Anterior cingulate cortex (tissue), 58 donors: ENCODE measurements at places on chromosomes 12 and 14.

DNA sequence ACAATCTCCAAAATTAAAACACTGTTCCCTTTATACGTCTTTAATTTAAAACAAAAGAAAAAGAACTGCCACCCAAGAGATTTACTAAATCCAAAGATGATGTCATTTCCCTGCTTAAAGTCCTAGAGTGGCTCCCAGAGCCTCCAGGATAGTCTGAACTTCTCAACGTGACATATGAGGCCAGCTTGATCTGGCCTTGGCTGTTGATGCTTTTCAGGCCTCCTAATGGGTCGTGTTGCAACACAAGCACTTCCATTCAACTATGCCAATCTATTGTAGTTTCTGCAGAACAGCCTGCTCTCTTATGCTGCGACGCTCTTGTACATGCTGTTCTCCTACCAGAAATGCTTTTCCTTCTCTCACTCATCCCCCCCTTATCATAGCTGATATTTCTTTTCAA is 35.7 kb downstream of the LGR5 start:
- DNase-seq, result no peak

GRCh38 chr12:44053549-44054127 is 217.8 kb downstream of the TMEM117 start:
- DNase-seq, result no peak

- no peak for DNase-seq
Measured at GRCh38 chr14:57382283-57382682, 8.1 kb upstream of the NAA30 start.

DNA sequence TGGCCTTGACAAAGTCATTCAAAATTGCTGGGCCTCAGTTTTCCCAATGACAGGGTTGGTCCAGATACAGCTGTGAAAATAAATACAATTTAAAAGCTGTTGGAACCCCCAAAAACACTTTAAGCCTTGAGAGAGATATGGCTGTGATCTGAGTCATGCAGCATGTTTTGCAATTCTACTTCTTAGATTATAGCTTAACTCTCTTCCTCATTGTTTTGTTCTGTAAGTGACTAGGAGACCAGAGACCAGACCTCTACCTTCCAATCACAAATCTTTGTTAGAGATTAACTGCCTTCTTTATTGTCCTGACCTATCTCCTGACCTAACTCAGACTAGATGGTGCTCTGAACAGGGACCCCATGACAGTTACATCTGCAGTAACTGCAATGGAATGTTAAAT is 198.1 kb downstream of the STXBP6 start:
- no peak for DNase-seq

GRCh38 chr12:67630373-67631088 is 18.0 kb upstream of the DYRK2 start:
- peak; percentile 2 for DNase-seq

- DNase-seq, result no peak
Measured at GRCh38 chr12:50566066-50566465, 61.3 kb downstream of the DIP2B start.

GRCh38 chr14:74733221-74733620 is 20.3 kb downstream of the FCF1 start:
- no peak for DNase-seq

- no peak for DNase-seq
Measured at GRCh38 chr12:108442067-108442466, 73.0 kb upstream of the FICD start.

- DNase-seq, result no peak
Measured at GRCh38 chr12:57112492-57113294, 1.5 kb upstream of the STAT6 start.

DNA sequence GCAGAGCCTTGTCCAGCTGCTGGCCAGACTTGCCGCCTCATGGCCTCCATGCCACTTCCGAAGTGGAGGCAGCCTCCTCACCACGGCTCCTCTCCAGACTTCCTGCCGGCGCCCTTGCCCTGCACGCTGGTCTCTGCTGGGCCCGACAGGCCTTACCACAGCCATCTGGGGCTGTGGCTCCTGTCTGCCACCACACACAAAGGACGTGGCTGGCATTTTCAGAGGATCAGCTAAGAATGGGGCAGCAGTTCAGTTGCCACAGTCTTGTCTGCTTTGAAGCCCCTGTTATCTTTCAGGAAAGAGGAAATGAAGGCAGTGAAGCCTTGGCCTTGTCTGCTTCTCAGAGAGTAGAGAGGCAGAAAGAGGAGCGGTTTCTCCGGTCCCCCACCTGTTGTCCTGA is 178.0 kb upstream of the FKBP4 start:
- DNase-seq, result no peak

- no peak for DNase-seq
Measured at GRCh38 chr14:103056322-103057027, 874 bp downstream of the CDC42BPB start.

- DNase-seq, result no peak
Measured at GRCh38 chr14:99822800-99823455, 29.7 kb downstream of the EML1 start.

GRCh38 chr12:53961025-53961761 is 6.5 kb downstream of the HOXC12 start:
- DNase-seq, result no peak

DNA sequence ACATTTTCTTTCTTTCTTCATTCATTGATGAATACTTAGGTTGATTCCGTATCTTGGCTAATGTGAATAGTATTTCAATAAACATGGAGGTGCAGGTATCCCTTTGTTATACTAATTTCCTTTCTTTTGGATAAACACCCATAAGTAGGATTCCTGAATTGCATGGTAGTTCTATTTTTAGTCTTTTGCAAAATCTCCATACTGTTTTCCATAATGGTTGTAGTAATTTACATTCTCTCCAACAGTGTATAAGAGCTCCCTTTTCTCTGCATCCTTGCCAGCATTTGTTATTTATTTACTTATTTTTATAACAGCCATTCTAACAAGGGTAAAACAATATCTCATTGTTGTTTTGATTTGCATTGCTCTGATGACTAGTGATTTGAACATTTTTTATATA is 36.6 kb downstream of the PIK3C2G start:
- DNase-seq, result no peak

DNA sequence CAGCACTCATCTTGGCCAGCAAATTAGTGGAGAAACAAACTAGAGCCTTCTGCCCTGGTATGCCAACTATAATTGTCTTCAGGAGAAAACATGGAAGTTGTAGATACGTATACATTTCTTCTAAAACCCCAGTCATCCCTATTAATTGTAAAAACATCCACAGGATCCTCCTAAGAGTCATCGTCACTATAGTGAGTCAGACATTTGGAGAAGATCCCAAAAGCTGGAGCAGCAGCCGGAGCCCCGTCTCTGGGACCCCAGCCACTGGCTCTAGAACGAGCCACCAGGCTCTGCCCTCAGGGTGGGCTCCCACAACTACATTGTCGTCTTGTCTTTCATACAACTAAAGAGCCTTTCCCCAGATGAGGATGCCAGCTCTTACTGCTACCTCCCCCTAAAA is 15.5 kb downstream of the PRKAB1 start:
- no peak for DNase-seq
